M059J (cell line): ENCODE measurements at places on chromosomes 1 and 21.

DNA sequence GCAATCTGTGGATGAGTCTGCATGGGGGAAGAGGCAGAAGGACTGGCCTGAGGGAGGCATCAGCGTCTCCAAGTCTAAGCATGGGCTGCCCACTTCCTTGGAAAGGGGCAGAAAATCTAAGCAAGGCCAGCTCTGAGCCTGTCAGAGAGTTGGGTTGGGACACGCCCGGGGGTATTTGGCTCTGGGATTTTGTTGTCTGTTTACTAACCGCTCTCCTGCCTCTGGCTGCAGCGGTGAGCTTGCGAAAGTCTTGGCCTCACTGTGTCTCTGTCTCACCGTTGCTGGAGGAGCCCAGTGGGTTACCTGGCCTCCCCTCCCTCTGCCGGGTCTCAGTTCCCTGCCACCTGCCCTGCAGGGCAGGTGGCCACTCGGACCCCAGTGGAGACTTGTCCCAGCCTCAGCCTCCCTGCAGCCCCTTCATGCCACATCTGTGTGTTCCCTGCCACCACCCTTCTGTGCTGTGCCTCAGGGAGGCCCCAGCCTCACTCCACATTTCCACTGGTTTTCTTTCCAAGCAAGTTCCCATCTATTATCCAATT is 33.7 kb downstream of the EDN2 start:
- peak; percentile 65 for DNase-seq

DNA sequence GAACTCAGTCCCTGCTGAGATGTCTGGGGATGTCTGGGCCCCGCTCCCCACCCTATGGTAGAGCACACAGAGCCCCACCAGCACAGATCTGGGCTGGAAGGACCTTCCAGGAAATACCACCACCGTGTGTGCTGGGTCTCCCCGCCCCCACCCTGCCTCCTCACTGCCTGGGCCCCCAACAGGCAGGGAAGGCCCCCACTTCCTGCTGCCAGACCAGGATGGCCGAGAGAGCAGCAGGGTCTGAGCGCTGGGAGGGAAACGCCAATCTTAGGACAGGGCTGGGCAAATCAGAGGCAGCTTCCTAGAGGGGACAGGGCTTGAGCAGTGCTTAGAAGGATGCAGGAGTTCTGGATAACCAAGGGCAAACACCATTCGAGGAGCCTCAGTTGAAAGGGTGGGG is 11.9 kb downstream of the ADGRB2 start:
- no peak for DNase-seq

DNA sequence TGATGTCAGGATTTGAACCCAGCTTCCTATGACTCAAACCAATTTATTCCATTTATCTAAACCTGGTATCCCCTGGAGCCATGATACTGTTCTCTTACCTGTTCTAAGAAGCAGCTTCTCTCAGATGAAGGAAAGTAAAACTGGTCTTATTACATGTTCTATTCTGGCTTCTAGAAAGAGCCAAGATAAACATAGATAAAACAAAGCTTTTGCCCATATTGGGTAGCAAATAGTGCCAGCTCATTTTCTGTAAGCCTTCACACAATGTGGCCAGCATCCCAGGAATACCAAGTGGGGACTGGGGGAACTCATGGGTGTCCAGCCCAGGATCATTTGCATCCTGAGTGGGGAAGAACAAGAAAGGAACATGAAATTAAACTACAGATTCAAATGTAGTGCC is 53.5 kb upstream of the EPHA8 start:
- peak; percentile 34 for DNase-seq

DNA sequence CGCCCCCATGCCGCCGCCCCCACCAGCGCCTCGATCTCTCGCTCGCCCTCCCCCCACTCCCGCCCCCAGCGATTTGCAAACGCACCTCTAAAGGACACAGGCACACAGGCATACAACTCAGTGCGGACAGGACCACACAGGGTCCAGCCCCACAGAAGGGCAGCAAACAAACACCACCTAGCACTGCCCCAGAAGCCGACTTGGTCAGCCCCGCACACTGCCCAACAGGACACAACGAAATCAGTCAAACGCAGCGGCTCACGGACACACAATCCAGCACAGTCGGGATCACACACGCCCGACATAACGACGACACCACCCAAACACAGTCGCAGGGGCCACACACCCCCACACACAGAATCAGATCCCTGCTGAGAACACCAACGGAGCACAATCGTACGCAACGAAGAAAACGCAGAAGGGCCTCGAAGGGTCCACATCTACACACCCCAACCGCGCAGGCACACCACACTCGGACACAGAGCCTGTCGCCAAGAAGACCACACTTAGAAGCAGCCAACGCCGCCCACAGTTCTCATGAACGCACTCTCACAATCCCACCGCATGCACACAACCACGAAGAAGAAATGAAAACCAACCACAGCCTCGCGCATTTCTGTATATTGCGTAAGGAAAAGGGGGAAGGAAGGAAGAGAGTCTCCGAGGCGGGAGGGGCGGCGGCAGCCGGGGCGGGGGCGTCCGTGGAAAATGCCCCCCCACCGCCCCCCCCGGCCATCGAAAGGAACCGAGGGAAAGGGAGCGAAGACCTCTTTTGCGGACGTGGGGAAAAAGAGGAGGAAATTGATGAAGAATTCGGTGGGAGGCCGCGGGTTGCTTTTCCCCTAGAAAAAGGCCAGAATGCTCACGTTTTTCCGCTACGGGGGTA is 481 bp downstream of the TAL1 start:
- DNase-seq, result peak; percentile 41

DNA sequence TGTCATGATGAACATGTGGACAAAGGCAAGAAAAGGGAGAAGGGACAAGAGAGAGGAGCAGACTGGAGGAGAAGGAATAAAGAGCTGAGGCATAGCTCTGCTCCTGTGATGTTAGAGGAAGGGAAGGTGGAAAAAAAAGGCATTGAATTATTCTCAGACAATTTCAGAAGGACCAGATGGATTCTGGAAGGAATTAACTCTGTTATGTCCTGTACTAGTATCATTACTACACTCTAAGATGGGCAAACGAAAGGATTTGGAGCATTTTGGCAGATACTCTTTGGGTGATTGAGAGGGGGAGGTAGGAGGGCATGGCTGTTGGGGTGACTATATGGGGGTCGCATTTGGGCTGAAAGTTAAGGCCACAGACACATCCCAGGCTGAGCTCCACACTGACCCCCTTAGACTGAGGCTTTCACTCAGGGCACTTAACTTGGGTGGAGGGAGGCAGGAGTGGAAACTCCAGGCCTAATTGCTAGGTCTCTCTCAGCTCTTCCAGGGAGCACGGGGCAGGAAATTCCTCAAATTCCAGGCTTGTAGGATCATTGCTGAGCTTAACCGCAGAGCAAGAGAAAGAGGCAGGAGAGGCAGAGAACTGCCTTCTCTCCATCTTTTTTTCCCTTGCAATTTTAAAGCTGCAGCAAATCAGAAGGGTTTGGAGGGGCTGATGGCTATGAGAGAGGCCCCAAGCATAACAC is 25.9 kb downstream of the KIRREL1 start:
- peak; percentile 97 for DNase-seq

- DNase-seq, result no peak
Measured at GRCh38 chr1:3217181-3217641, 148.2 kb downstream of the PRDM16 start.

- peak; percentile 15 for DNase-seq
Measured at GRCh38 chr1:20165522-20165951, 20.4 kb upstream of the UBXN10 start.

DNA sequence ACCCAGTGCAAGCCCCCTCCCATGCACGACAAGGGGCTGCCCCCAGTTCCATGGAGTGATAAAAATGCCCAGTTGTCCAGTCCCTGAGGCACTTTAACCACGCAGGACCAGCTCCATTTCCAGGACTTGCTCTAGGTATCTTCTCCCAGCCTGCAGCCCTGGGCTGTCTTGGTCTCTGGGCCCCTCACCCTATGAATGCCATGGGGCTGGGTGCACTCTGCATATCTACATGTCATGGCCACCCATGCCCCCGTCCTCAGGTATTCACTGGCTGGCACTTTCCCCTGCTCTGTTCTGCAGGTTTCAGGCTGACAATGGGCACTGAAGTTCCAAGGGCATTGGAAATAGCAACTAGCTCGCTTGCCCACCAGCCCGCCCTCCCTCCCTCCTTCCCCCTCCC is 19.6 kb upstream of the C1orf174 start:
- DNase-seq, result no peak

- no peak for DNase-seq
Measured at GRCh38 chr1:228346731-228347130, 59.9 kb downstream of the TRIM11 start.

DNA sequence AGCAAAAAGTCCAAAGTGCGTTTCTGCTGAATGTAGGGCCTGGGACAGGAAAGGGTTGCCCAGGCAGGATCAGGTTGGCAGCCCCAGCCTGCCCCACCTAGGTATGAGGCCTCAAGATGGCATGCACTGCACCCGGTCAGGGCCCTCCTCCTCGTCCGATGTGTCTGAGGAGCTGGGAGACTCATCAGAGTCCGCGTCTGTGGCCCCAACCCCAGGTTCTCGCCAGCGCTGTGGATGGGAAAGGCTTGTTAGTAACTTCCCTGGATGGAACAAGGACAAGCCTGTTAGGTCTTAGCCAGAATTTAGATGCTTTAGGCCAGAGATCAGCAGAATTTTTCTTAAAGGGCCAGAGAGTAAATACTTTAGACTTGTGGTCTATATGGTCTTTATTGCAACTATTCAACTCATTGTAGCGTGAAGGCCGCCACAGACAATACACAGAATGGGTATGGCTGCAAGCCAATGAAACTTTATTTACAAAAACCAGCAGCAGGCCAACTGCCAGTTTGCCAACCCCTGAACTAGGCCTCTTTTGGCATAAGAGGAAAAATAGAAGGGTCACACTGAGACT is 12.4 kb downstream of the PEA15 start:
- DNase-seq, result no peak

GRCh38 chr21:45747802-45748445 is 104.4 kb downstream of the PCBP3 start:
- DNase-seq, result peak; percentile 83

DNA sequence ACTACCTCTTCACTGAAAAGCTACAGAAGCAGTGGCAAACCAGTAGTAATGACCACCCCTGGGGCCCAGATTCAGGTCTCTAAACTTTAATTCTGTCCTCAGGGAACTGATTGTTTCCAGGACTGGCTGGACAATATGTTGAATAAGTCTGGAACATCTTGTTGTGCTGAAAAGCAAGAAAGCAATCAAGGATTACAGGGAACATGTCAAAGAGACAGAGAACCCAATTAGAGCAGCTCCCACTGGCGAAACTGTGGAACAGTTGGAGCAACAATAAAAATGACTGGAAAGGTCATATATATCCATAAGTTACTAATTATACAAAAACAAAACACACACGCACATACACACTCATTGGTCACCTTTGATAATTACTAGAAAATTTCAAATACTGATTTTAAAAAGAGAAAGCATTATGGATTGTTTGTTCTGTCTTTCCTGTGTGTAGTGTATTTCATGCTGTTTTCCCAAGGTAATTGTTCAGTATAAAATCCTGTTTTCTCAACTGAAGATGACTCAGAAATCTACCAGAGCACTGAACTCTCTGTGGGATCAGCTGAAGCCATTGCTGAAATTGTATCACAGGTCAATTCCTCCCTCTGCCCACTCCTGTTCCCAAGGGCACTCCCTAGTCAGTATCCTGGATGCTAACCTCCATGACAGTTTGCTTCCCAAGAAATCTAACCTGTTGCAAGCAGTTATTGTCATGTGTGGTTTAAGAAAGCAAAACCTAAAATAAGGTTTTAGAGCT is 83.6 kb upstream of the RGS1 start:
- peak; percentile 37 for DNase-seq

DNA sequence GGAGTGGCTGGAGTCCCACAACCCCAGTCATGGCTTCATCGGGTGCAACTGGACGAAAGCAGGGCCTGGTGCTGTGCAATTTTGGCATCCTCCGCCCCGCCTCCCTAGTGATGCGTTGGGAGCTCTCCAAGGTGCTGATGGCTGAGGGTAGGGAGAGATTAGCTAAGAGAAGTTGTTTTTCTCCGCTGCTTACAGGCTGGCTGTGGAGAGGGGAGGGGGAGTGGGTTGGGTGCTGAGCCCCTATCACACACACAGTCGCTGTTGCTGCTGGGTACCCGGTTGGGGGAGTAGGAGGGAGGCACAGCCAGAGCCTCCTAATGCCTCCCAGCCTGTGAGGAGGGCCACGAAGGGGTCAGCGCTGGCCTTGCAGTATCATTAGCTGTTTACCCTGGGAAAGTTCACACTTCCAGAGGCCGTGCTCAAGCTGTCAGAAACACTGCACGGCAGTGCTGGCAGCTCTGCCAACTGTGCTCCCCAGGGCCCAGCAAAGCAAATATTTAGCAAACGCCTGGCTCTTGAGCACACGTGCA is 110.0 kb downstream of the GRIK3 start:
- peak; percentile 37 for DNase-seq

- peak; percentile 98 for DNase-seq
Measured at GRCh38 chr1:44354840-44355581, at the start of gene ERI3. Gene ERI3, minus strand, starts transcription at chr1:44355257. Its CDS starts 231 bp downstream, at chr1:44355026.

DNA sequence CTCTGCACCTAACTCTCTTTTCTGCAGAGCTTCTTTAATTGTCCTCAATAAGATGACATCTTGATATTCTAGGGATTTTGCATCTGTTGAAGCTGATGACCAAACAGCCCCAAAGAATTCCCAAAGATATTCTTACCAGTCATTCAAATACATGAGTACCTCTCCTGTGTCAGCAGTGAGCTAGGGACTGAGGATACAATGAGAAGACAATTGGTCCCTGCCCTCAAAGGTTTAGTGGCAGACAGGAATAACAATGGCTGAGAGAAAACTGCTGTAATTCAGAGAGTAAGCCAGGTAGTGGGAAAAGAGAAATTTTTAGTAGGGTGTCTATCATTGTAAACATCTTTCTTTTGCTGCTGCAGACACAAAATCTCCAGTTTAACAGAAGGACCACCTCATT is 5.9 kb downstream of the MCOLN3 start:
- no peak for DNase-seq

GRCh38 chr1:232291681-232292080 is 338.3 kb downstream of the SIPA1L2 start:
- no peak for DNase-seq

DNA sequence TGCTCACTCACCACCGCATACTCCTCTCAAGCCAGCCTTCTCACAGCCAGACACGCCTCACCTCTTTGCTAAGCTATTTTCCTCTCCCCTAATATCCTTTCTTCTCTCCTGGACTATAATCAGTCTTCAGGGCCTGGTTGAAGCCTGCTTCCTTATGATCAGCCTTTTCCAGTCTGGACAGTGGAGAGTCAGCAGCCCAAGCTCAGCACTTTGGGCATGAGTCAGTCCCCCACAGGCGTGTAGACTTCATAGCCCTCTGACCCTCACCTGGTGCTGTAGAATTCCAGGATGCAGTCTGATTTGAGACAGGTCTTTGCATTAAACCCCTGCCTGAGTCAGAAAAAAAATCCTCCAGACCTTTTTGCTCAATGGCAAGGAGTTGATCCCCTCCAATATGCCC is 2.5 kb downstream of the HPCAL4 start:
- DNase-seq, result peak; percentile 72
